ENCODE measurements at places on chromosomes 7 and 10. TPM values are rescaled to one million over a fixed set of nuclear protein-coding genes. Genes with fewer than 3 reads are reported as not detected.

- no peak for DNase-seq
Observed at GRCh38 chr10:33098951-33099663, 141.1 kb upstream of the ITGB1 start.

GRCh38 chr7:98215561-98216495 lies 4.6 kb downstream of the BHLHA15 start:
- DNase-seq, result no peak

DNA sequence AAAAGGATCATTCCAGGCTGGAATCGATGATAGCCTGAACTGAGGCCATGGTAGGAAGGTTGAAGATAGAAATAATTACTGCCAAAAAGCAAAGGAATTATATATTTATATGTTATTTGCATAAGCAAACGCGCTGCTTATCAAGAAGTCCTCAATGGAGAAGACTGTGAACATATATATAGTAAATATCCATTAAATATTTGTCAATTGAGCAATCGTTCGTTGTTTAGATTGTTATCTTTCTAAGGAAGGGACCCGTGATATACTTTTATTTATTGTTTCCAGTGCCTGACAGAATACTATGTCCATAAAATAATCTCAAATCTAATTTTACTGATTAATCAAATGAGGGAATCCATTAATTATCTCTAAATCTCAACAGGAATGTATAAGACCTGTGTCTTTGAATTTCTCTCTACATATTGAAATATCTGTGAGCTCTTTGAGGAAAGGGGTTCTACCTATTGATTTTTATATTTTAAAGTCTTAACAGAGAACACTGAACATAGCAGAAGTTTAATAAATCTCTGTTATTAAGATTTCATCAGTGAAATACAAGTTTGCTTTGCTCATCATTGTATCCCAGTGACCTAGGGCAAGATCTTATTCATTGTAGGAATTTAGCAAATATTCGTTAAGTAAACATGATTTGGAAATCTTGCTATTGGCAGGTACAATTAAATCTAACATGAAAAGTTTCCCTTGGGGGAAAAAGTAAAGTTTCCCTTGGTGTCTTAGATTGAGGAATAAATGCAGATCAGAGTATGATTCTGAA lies 12.0 kb upstream of the HERC4 start:
- DNase-seq, result peak; percentile 80

LMOD2 gene
- total RNA-seq, result not detected

ARHGEF35 gene
- total RNA-seq, result 0.84 TPM

DNA sequence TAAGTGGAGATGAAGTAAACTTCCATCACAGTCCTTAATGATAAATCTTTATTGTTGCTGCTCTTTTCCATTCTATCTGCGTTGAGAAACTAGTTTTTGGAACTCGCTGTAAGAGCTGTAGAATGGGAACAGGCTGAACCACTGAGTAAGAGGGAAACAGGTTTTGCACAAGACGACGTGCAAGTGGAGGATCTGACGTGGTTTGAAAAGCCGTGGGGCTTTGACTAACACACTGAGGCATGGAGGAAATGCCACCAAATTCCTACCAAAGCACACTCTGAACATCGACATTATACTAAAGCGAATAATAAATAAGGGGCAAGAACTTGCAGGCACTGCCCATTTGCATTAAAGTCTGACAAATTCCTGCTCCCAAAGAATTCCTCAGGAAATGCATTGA lies 160.6 kb downstream of the KLF6 start:
- DNase-seq, result peak; percentile 48

- no peak for DNase-seq
Observed at GRCh38 chr7:29091715-29092114, 54.6 kb downstream of the CPVL start.

PIP gene
- total RNA-seq, result not detected

EBF3 gene
- total RNA-seq, result not detected

GRIFIN gene
- not detected for total RNA-seq

GRCh38 chr10:122577311-122577885 lies 16.8 kb downstream of the DMBT1 start:
- DNase-seq, result no peak

HOXA5 gene
- total RNA-seq, result 7.5 TPM

OGDH gene
- total RNA-seq, result 63.3 TPM

IL2RA gene
- total RNA-seq, result not detected

DNA sequence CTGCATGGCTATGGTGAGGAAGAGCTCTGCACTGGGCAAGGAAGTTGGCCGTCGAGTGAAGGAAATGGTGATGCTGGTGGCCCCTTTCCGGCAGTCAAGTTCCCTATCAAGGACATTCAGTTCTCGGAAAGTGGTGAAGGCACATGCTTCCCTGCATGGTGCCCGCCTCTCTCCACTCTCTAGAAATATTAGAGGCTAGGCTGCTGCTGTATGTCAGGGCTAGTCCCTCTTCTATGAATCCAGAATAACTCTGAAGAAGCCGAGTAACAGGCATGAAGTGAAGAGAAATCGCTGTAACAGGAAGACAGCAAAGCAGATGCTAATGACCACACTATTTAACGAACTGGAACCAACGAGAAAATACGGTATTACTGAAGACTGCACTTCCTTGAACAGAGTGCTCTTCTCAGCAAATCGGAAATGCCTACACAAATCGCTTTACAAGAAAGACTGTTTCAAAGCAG lies 5.4 kb downstream of the IDI1 start:
- DNase-seq, result no peak

NXPH1 gene
- 1.1 TPM for total RNA-seq

DNA sequence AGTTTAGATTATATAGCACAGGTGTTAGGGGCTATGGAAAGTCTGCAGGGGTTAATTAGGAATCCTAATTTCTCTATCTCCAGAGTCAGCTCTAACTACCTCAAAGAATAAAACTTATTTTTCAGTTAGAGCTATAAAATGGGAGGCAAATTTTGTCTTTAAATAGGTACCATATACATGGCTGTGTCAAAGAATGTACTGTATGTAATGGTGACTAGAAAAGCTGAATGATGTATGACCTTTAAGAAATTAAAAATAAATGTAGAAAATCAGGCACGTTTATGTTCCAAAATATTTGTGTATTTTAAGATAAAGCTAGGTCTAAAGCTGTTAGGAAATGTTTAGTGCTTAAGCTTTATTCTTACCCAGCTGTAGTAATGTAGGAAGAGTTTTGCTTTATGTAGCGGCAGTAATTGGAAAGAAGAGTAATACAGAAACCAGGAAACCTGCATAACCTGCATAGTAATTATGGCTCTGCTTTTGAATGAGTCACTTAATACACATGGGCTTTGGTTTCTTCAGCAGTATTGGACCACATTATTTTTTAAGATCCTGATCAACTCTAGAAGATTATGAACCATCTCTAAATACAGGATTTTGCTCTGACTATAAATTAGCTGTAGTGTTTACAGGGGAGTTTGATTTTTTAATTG lies 85.0 kb downstream of the KMT2E start:
- no peak for DNase-seq

- DNase-seq, result no peak
Observed at GRCh38 chr10:109966961-109967738, 40.6 kb upstream of the ADD3 start.

- no peak for DNase-seq
Observed at GRCh38 chr7:46811529-46811928, 770.4 kb downstream of the TNS3 start.

MACC1 gene
- total RNA-seq, result 9.4 TPM

DNA sequence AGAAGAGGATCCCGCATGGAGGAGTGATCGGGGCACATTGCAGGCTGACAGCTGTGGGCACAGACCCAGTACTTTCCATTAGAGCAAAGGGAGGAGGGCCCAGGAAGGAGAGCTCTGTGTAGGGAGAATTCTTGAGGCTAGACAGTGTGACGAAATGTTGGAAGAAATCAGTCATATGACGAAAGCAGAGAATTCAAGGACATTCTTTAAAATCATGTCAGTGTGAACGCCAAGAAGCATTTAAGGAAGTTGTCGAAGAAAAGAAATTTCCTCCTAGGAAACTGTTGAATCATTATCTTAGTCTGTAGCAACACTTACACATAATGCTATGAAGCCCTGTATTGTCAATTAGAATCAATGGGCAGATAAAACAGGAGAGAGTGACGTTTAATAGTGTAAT lies 191.3 kb upstream of the ADARB2 start:
- DNase-seq, result no peak

WIPF3 gene
- 0.07 TPM for total RNA-seq

MYPN gene
- total RNA-seq, result 5.4 TPM

DRGX gene
- total RNA-seq, result not detected

GRCh38 chr10:132543916-132544743 lies 6.5 kb downstream of the INPP5A start:
- DNase-seq, result no peak

- DNase-seq, result no peak
Observed at GRCh38 chr7:69018200-69018599, 580.1 kb upstream of the AUTS2 start.

SSC4D gene
- 0.37 TPM for total RNA-seq

DNA sequence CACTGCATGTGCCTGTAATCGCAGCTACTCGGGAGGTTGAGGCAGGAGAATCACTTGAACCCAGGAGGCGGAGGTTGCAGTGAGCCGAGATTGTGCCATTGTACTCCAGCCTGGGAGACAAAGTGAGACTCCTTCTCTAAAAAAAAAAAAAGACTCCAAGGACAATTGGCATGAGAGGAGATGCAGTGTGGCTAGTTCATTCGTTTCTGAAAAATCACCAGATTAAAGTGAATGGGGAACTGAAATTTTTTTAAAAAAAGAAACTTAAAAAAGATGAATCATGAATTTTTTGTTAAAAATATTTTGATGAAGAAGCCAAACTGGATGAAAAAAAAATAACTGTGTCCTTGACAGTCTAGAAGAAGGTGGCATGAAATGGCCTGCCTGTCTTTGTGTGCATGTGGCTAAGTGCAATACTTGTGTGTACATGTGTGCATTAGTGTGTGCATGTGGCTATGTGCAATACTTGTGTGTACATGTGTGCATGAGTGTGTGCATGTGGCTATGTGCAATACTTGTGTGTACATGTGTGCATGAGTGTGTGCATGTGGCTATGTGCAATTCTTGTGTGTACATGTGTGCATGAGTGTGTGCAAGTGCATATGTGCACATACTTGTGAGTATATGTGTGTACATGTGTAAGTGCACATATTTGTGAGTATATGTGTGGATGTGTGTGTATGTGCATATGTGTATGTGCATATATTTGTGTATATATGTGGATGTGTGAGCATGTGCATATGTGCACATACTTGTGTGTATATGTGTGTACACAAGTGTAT lies 391.7 kb upstream of the KLF6 start:
- DNase-seq, result no peak

DNA sequence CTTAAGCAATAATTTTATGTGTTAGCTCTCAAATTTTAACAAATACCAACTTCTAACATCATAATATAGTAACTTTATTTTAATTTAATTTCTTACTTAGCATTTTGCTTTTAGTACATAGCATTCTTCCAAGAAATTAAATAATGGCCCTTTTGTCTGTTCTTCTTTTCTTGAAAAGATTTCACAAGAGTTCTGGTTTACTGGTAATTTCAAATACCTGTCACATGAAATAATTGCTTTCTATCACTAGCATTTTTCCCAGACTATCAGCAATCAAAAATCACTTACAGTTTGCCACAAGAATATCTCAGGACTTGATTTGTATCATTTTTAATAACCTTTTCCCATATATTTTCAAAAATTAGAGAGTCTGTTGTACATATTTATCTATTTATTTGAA lies 193.0 kb downstream of the CACNA2D1 start:
- no peak for DNase-seq

DNA sequence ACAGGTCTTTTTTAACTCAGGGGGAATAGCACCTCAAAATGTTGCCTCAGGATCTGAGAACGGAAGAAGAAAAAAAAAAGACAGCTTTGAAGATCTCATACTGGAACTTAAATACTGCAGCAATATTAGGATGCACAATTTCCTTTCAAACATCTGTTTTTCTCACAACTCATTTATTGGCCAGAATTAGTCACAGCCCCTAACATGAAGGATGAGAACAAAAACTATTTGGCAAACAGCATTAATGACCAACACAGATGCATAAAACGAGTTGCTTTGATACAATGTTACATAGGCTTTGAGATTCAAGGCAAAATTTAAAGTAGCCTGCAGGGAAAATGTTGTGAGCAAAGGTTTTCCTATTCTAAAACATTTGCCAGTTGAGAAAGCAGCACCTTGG lies 36.5 kb downstream of the JMJD1C start:
- DNase-seq, result no peak

SNCG gene
- 18.9 TPM for total RNA-seq

GRCh38 chr10:45353186-45353585 lies 20.8 kb upstream of the ALOX5 start:
- no peak for DNase-seq

CXCL12 gene
- not detected for total RNA-seq

SAMD8 gene
- total RNA-seq, result 32.9 TPM

DNA sequence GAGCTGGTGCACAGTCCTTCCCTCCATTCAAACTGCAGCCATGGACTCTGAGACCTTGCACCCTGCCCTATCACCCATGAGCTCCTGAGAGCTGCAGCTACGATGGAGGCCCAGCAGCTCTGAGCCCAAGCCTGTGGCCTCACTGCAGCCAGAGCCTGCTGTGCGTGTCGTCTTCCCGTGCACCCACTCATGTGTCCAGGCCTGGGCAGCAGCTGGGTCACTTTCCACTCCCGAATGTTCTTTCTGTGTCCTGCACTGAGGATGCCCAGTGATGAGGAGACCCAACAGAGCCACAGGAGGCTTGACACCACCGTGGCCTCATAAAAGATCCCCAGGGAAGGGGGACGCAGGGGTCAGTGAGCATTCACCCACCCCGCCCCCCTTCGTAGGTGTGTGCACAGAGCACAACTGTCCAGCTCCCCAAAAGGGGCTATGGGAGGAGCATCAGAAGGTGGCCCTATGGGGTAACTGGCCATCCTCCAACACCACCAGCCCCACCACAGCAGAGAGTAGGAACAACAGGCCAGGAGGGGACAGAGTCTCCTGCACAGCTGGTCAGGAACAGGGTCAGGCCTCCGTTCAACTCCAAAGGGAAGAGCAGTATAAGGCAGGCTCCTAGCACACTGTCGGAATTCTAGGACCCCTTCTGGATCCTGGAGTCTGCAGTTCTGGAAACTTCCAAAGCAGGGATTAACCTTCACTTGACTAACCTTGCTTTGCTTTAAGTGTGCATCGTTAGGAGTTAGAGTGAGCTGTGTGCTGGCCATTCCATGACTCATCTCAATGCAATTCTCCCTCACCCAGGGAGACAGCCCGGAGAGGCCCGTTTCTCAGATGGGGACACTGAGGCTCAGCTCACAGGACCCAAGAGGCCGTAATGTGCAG lies 52.6 kb downstream of the RASGEF1A start:
- no peak for DNase-seq

DNA sequence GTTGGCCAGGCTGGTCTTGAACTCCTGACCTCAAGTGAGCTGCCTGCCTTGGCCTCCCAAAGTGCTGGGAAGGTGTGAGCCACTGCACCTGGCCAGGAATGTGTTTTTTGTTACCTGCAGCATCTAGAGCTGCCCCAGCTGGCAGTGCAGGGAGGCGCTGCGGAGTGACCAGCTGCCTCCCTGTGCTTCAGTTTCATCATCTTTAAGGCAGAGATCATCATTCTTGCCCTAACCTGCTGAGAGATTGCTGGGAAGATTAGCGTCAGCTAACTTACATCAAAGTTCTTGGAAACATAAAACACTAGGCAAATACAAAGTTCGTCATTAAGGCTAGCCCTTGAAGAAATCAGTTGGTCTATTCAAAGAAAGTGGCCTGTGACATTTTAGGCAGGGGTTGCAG lies 2.3 kb downstream of the ZNF282 start:
- DNase-seq, result no peak

CPA4 gene
- 1.6 TPM for total RNA-seq

- DNase-seq, result no peak
Observed at GRCh38 chr10:122232769-122233168, 38.3 kb upstream of the BTBD16 start.

Data from NCI-H460 (cell line).